ENCODE measurements at places on chromosomes 3 and 15.

- no peak for DNase-seq
Observed at GRCh38 chr15:94164202-94164807, 67.1 kb upstream of the MCTP2 start.

- DNase-seq, result no peak
Observed at GRCh38 chr3:185823078-185824044, 1.5 kb downstream of the IGF2BP2 start.

GRCh38 chr3:122767540-122768372, 25.9 kb downstream of the HSPBAP1 start:
- no peak for DNase-seq

DNA sequence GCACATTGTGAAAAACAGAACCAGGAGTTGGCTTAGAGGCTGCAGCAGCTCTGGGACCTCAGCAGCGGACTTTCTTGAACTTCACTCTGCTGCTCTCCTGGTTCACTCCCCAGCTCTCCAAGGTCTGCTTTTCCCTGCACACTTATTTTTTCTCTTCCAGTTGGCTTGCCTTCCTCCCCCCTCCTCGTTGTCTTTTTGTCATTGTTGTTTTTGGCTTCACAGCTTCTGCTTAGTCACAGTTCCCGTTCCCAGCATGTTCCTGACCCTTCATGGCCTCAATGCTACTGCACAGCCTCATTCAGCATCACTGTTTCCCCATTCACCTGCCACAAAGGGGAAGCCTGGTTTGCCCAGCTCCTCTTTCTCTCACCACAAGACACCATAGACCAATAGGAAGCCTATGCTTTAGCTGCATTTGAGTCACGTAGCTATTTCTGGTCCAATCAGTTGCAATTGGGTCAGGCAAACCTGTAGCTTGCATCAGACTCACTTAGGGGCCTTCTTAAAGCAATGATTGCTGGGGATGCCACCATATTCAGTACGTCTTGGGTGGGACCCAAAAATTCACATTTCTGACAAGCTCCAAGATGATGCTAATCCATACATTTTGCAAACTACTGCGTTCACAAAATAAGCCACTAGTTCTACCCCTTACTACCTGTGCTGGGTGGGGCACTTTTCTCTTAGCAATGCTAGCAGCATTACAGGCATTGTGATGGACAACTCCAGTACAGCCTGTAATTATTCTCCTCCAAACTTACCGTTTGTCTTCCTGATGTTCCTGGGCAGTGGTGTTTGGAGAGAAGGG, 7.8 kb upstream of the SUMF1 start:
- DNase-seq, result peak; percentile 86

- DNase-seq, result no peak
Observed at GRCh38 chr3:161879470-161879869, 382.9 kb downstream of the OTOL1 start.
